ENCODE measurements at places on chromosomes 11 and 22.

DNA sequence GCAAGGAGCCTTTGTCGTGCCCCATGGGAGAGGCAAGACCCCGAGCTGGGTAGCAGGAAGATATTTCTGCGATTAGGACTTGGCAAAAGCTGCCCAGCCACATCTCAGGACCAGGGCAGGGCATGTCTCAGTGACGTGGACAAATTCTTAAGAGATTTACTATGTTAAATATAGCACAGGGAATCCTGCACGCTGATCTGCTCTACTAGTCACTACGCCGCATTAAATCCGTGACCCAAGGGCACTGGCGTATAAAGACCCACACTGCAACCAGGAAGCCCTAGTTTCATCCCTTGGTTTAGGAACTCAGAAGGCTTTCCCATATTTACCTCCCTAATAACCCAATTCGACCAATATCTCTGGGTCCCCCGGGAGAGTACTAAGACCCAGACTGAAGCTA is 35.1 kb downstream of the AP1B1 start:
- no peak for DNase-seq

DNA sequence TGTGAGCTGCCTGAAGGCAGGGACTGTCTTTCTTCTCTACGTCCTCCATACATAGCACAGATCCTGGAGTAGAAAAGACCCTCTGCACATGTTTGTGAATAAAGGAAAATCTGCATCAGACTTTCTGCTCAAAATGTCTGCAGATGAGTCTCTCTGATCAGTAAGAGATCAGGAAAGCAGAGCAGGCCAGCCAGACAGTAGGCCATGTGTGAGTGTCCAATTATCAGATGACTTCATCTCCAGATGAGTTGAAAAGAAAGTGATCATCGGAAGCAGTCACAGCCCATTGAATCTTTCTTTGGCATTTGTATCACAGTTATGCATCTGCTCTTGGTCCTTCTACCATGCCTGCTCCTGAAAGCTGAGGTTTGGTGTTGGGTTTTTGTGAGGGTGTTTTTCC is 298.7 kb upstream of the NCAM1 start:
- DNase-seq = no peak

GRCh38 chr22:27804470-27805297 is 3.1 kb upstream of the MN1 start:
- DNase-seq = peak; percentile 32

GRCh38 chr11:74288161-74288560 is 23.3 kb downstream of the P4HA3 start:
- no peak for DNase-seq

DNA sequence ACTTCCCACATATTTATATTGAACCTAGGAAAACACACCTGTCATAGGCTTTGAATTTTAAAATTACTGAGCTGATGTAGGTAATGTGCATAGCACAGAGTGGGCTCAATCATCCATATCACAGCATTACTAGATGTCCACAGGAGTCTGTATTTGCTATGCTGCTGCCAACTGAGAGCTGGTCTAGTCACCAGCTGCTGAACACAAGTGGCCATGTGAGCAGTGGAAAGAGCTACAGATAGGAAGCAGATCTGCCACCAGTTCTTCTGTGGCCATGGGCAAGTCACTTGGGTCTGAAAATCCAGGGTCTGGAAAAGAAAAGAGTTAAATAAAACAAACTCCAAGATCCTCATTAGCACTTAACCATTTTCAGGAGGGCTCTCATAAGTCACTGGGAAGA is 91.8 kb downstream of the APIP start:
- DNase-seq = no peak

- no peak for DNase-seq
These were observed 76.9 kb downstream of the MYO7A start for GRCh38 chr11:77204754-77205466.

- no peak for DNase-seq
These were observed 51.6 kb downstream of the TBC1D22A start for GRCh38 chr22:46813816-46814597.

- no peak for DNase-seq
These were observed 337.2 kb upstream of the API5 start for GRCh38 chr11:42974510-42975179.

GRCh38 chr22:42947211-42947990 is 67.5 kb downstream of the PACSIN2 start:
- no peak for DNase-seq

- no peak for DNase-seq
These were observed 92.2 kb downstream of the BRD1 start for GRCh38 chr22:49735411-49735900.

GRCh38 chr11:132992838-132993631 is 539.3 kb downstream of the OPCML start:
- no peak for DNase-seq

GRCh38 chr11:12276356-12276755 is 101.0 kb upstream of the PARVA start:
- DNase-seq = no peak
